T-helper 17 cell (primary cell): ENCODE measurements at places on chromosomes 3 and 15. TPM values are rescaled to one million over a fixed set of nuclear protein-coding genes. Genes with fewer than 3 reads are reported as not detected.

Gene SLC4A7
- 67.3 TPM for total RNA-seq

Gene CASR
- total RNA-seq = 0.10 TPM

Gene BFSP2
- 1.5 TPM for total RNA-seq

Gene IL17RE
- total RNA-seq = 12.4 TPM

Gene RLBP1
- not detected for total RNA-seq

Gene GOLGA8H
- total RNA-seq = not detected

Gene FSIP1
- 0.67 TPM for total RNA-seq

Gene SLC22A13
- total RNA-seq = 0.23 TPM

Gene ROPN1
- total RNA-seq = not detected

Gene RAB8B
- total RNA-seq = 78.1 TPM

Gene ANXA2
- 186 TPM for total RNA-seq

Gene ABHD17C
- 2.0 TPM for total RNA-seq

Gene ASB7
- total RNA-seq = 13.0 TPM

Gene CD80
- 14.1 TPM for total RNA-seq

Gene CHST13
- total RNA-seq = 0.15 TPM

Gene SERINC4
- not detected for total RNA-seq

Gene PLSCR5
- not detected for total RNA-seq

Gene IGDCC3
- not detected for total RNA-seq

Gene P2RY1
- total RNA-seq = 2.9 TPM

Gene PLA2G4D
- not detected for total RNA-seq

Gene CCR9
- total RNA-seq = 4.7 TPM

Gene UPK1B
- total RNA-seq = not detected

Gene RAD51
- 1.5 TPM for total RNA-seq

Gene FOXB1
- total RNA-seq = 0.21 TPM

Gene MESP1
- not detected for total RNA-seq

Gene CD200R1
- total RNA-seq = 12.8 TPM

Gene LSG1
- total RNA-seq = 42.0 TPM

Gene CLDN1
- total RNA-seq = not detected

Gene ADIPOQ
- not detected for total RNA-seq

Gene STRIT1
- total RNA-seq = not detected

Gene CCR3
- 0.37 TPM for total RNA-seq

Gene ARRDC4
- 2.0 TPM for total RNA-seq

Gene DPPA2
- total RNA-seq = not detected

Gene PPM1L
- 14.6 TPM for total RNA-seq

Gene KIF23
- total RNA-seq = 4.3 TPM

Gene C3orf49
- total RNA-seq = not detected

Gene CATSPER2
- 7.8 TPM for total RNA-seq

Gene CPLX3
- not detected for total RNA-seq

Gene OIP5
- not detected for total RNA-seq

Gene CORO2B
- total RNA-seq = not detected

Gene GRM2
- total RNA-seq = 2.9 TPM

Gene FOXL2NB
- not detected for total RNA-seq
